ENCODE measurements at places on chromosomes 7 and 10.

- no peak for DNase-seq
Measured at GRCh38 chr7:71783779-71784178, 628.4 kb downstream of the CALN1 start.

DNA sequence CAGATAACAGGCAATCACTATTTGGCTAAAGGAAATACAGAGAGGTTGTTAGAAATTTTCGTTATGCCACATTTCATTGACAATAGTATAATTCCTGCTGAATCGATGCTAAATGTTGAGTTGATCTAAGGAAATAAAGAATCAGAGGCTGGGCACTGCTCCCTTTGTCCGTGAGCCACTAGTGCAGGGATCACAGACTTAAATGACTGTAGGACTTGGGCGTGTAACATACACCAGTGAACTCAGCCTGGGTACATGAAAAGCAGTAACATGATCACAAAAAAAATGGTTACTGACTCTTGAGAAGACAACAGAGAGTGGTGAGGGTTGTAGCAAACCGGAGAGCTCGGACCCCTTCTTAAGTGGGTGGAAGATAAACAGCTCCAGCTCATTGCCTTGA is 11.8 kb upstream of the ITGB8 start:
- DNase-seq: no peak

GRCh38 chr7:135704698-135705097 is 23.3 kb downstream of the SLC13A4 start:
- no peak for DNase-seq

- DNase-seq: no peak
Measured at GRCh38 chr7:112757337-112757736, 32.9 kb downstream of the TMEM168 start.

DNA sequence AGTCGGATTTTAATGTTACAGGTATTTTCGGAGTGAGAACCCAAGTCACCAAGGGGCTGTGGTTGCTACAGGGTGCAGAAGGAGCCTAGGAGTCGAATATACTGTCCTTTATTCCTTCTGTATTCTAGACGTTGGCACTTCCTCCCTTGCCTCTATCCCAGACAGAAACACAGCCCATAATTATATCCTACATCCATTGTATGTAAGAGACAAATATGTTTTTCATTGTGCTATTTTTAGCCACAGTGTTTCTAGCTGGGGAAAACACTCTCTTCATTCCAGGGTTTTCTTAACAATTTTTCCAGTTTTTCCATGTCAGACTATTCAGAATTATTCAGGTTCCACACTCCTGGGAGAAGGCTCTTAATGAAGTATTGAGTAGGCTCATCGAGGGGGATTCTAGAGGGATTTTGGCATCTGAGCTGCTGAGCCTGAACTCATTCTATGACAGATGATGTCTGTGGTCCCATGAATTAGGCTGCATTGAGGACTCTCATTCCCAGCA is 32.6 kb downstream of the KIAA1217 start:
- no peak for DNase-seq

DNA sequence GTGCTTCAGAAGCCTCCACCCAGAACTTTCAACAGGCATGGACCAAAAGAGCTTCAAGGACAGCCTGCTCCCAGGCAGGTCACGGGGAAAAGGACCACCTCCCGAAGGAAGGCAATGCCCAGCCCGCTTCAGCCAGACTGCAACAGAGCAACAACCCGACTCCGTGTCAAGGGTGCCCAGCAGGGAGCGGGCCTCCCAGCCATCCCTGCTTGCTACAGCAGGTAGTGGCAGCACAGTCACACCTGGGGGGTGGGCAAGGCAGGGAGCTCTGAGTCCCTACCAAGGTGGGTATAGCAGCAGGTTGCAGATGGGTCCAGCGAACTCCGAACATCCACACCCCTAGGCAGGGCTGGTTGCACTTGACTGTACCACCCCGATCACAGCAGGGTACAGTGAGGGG is 467.8 kb upstream of the PFKP start:
- no peak for DNase-seq

- DNase-seq: no peak
Measured at GRCh38 chr7:79615871-79616640, 162.6 kb upstream of the MAGI2 start.

DNA sequence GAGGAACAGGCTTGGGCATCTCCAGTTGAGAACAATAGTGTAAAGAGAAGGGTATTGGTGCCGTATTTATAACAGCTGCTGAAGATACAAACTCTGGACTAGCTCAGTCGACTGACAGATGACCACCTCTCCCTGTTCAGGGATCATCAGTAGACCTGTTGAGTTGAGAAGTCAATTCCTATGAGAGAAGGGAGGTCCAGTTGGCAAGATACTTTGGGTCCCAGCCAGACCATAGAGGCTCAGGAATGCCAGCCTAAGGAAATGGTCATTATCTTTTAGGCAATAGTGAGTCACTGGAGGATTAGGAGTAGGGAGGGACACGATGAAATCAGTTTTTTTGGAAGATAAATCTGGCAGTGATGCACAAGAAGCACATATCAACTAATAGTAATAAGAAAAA is 202.9 kb downstream of the TRIL start:
- DNase-seq: no peak

DNA sequence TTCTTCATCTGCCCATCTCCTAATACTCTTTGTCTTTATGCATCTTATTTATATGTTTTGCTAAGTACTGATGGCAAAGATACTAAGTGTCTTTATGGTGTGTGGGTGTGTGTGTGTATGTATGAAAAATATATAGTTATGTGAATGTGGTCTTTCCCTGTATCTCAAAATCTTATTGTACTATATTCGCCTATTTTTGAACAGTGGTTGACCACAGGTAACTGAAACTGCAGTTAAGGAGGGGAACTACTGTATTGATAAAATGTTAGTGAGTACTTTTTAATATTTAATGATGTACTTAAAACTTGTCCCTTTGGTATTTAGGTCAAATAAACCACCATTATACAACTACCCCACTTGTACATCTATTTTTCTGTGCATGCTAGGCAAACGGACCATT is 85.9 kb downstream of the ADD3 start:
- no peak for DNase-seq

DNA sequence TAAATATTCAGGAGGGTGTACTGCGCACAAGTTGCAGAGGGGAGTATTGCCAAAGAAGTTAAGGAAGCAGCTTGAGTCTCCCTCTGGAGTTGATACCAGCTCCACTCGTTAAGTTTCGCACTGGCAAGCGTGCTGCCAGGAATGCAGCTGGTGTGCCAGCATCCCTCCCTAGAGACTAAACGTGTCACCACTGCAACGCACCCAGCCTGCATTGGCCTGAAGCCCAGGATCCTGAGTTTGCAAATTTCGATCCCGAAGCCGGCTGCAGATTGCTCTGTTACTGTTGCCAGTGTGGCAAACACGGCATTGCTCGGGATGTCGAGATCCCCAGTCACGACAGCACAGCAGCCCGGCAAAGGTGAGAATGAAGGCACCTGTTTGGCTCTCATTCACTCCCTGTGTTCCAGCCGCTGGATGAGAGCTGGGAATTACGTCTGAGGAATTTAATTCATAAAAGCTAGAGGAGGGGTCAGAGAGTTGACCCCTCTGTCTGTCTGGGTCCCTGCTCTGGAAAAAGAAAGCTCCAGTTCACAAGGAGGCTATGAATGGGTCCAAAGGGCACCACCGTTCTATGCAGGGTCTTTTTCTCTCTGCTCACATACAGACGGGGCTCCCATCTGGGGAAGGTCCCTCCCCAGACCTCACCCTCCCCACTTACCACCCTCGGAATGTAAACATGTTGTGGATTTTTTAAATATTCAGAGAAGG is 61.0 kb downstream of the NRP1 start:
- DNase-seq: no peak

- DNase-seq: peak; percentile 95
Measured at GRCh38 chr7:92134271-92135051, at the start of gene CYP51A1. Gene CYP51A1 (minus strand): TSS chr7:92134477. CDS start chr7:92134364, 113 bp downstream.

DNA sequence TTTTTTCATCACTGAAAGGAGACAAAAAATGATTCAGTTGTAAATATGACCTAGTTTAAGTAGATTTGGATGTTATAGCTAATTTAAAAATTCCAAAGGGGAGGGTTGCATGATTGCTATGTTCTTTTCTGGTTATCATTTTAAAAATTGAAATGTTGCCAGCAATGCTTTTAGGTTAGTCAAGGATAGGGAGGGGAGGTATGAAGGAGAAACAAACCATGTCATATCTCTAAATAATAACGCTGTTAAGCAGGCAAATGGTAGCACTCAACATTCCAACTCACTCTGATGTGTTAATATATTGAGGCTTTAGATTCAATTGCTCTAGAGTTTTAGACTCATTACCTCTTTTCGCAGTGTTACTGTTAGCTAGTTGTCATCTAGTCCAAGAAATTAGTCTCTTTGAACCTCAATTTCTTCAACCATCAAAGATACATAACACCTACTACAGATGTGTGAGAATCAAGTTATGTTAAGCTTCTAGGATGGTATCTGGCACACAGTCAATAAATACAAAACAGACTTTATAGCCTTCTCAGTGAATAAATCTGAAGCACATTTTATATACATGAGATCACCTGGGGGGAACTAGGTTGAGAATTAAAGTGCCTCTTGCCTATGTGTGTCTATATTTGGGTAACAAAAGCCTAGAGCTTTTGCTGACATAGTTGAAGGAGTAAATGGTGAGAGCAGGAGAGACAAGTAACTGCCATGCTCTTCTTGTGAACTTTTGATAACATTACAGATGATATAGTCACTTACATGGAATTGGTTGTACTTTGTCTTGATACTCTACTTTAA is 124.9 kb downstream of the CSTF2T start:
- no peak for DNase-seq

DNA sequence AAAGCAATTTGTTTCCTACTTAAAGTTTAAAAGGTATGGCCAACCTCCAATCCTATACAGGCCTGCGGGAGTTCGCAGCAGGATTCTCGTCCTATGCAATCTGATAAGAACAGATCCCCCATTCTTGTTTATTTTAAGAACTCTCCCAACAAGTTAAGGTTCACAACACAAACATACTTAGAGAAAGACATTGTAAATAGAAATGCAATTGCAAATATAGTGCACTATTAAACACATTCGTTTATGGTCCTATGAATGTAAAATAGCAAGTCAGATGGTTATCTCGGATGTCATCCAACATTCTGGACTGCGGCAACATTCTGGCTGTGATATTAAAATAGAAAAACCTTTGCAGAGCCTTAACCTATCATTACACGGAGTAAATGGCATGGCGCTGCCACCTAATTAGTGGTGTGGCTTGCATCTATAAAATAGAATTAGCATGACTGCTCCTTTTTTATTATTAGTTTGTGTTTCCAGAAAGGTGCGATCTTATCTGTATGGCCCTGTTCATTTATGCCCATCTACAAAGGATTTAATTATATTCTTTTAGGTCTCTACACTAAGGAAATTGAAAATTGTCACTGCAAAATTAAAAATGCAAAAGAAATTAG is 37.0 kb downstream of the BEND7 start:
- no peak for DNase-seq

- no peak for DNase-seq
Measured at GRCh38 chr7:89133819-89134218, 338.3 kb upstream of the TEX47 start.

DNA sequence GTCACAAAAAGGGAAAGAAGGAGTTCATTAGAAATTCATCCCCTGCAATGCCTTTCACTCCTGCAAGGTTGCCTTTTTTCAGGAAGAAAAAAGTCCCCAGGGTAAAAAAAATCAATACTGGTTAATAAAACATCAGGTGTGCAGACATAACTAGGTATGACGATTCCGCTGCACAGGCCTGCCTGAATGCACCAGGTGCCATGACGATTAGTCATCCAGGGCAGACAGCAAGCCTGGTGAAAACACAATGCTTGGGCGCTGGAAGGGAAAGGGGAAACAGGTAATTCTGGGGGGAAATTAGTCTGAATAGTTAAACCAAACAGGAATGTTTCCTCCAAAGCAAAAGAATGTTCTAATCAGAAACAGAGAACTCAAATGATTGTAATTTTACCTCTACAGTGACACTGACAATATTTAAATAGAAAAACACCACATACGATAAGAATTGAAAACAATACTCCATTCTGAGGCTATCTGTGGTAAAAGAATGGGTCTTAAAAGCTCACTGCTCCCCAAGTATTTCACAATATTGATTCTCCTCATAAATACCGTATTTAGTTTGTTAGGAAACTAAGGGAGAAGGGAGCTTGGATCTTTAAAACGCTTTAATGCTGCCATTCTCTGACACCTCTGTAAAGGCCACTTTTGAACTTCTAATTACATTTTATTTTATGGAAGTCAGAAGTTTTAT is 45.2 kb downstream of the VPS41 start:
- no peak for DNase-seq

DNA sequence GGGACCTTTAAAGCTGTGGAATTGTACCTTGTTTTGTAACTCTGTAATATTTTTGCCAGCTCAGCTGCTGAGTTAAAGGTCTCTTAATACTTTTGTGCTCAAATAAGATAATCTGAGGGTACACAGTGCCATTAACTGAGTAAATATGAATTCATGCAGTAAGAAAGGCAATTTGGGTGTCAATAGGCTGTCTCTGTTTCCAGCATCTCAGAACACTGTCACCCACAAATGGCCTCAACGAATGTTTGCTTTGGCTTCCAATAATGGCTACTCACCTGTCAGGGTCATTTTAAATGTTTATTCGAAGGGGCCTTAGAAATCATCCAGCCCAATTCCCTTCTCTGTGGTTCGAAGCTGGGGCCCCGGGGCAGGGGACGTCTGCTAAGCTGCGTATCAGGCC is 225.4 kb downstream of the ZMYND11 start:
- DNase-seq: no peak

DNA sequence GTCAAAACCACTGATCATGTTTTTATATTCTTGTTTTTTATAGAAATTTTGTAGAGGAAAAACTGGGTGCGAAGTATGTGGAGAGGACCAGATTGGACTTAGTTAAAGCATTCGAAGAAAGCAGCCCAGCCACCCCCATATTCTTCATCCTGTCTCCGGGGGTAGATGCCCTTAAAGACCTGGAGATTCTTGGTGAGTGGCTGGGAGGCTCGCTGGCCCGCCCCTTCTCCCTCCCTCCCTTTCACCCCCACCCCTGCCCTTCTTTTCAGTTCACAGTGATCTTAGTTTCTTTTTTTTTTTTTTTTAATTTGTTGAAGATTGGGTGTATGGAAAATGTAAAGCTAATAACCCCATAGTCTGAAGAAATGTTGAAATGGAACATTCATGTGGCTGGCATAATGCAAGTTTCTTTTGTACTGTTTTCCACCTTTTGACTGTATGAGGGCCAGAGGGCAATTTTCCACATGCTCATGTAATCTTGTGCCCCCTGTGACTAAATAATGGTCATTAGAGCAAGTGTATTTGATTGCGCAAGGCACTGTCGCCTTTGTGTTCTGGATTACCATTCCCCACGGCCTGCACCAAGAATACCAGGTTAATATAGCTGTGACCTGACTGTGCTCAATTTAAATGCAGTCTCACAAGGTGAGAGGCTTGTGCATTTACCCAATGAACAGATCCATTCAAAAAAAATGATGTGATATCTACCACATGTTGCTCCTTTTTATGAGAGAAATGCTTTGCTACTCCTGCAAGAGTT is 77.7 kb downstream of the CDCA7L start:
- no peak for DNase-seq

DNA sequence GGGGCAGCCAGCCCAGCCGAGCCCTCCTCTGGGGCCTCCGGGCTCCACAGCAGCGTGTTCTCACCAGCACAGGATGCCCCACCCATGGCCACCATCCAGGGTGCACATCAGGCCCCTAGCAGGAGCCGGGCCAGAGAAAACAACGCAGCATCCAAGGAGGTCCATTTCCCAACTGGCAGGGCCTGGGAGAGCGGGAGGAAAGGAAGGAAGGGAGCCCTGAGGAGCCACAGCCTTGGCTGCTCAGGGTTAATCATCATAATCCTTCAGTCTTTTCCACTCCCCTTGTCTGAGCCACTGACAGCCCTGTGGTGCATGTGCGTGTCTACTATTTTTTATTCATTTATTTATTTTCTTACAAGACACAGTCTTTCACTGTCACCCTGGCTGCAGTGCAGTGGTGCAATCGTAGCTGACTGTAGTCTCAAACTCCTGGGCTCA is 3.6 kb downstream of the PLAC9 start:
- DNase-seq: no peak
